Activated CD4-positive, alpha-beta T cell treated with anti-CD3 and anti-CD28 coated beads, Interleukin-2, amount 10 ng/mL, durations not matched to agents 7 days and 5 days (primary cell): ENCODE measurements at places on chromosomes 6 and 20. TPM values are rescaled to one million over a fixed set of nuclear protein-coding genes. Genes with fewer than 3 reads are reported as not detected.

GRCh38 chr6:156953479-156954146 lies 176.4 kb downstream of the ARID1B start:
- peak; percentile 69 for DNase-seq

- DNase-seq = no peak
Observed at GRCh38 chr6:24019393-24019792, 106.6 kb upstream of the NRSN1 start.

DNA sequence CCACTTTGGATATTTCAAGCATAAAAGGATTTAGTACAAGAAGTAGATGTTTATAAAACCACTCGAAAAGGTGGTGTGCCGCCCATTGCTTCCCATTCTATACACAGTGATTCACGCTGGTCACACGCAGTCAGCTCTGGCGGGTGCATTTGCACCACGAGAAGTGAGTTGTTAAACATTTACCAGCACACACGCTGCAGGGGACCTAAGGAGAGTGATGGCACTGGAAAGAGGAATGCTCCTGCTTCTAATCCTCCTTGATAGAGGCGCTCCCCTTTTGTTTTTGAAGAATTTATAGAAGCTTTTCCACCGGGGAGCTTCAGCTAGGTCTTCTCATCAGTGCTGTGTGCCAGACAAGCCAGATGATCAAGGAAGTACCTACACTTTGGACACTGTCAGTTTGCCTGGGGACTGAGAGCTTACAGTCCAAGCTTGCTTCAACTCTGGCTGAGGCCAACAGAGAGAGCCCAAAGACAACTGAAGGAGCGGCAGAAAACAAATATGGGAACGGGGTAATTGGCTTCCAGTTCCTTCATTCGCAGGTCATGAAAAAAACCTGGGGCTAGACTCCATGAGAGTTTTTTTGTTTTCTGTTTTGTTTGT lies 31.2 kb downstream of the MUC22 start:
- DNase-seq = no peak

DNA sequence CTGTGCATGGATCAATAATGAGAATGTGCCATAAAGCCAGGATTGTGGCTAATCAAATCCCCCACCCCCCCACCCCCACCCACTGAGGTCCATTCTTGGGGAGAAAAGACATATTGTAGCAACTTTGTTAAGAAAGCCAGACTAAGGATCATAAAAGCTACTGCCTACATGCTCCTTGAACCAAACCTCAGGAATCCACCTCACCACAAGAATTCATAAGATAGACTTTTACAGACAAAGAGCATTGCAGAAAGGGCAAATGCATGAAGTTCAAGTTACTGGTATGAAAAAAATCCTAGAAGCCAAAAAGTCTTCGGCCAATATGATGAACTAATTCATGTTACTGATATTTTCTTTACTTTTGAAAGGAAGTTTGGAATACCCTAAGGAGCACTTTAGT lies 187.9 kb upstream of the ARID1B start:
- DNase-seq = no peak

DNA sequence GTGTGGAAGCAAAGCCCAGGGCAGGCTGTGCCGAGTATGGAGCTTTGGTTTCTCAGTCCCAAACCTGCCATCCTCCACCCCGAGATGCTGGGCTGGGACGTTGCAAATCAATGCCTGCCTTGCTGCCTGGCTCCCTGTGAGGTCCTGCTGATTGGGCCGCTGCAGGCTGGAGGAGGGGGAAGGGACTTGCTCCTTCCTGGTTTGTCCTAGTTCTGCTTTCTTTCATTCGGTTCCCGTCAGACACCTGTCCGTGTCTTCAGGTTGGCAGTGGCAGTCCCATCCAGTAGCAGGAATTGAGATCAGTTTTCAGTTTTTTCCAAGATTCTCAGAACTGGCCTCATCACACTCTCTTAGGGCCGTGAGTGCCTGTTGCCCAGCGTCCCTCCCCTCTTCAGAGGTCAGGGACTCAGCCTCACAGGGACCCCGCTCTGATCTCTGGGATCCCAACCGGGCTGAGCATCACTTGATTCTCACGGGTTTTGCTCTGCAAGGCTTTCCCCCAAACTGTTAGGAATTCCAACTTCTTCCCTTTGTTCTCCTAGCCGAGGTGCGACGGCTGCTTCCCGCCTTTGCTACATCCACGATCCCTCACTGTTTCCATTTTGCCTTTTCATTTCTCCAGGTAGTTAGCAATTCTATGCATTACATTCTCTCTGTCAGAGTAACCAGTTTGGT lies 24.2 kb upstream of the TAGAP start:
- no peak for DNase-seq

CRISP3 gene
- total RNA-seq = not detected

DNA sequence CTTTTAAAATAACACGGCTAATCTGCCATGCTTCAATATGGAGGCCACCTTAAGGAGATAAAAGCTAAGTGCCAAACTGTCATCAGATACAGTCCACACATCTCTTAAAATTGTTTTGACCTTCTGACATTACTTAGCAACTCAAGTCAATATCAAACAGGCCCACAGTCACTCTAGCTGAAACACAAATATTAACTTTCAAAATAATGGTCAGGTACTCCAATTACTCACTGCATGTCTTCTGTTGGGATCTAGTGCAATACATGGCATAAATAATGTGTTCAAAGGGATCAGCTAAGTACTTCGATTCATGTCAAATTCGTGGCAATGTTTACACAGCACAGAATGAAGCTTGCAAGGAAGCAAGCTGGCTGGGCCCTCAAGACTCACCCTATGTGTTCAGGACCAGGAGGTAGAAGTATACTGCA lies 133.9 kb upstream of the BEND6 start:
- DNase-seq = no peak

DNA sequence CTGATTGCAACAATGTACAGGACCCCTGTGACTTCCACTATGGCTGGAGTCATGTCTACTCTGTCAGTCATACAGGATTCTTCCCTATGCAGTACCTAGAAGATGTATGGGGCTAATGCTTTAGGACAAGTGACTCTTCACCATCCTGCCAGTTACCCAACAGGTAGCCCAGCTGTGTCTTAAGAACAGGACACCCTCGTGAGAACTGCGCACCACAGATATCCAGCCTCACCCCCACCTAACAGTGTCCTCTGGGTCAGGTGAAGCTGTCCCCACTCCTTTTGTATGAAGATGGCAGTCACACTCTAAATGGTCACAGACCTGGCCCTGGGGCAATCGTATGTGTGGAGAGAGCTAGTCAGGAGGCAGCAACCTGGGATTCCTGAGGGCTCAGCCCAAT lies 191.6 kb downstream of the C6orf118 start:
- DNase-seq = no peak

PARD6B gene
- 4.4 TPM for total RNA-seq

- DNase-seq = no peak
Observed at GRCh38 chr6:132725947-132726607, 12.2 kb upstream of the VNN1 start.

- no peak for DNase-seq
Observed at GRCh38 chr6:4844108-4844507, 67.9 kb downstream of the CDYL start.

ANKEF1 gene
- total RNA-seq = 8.7 TPM

DNA sequence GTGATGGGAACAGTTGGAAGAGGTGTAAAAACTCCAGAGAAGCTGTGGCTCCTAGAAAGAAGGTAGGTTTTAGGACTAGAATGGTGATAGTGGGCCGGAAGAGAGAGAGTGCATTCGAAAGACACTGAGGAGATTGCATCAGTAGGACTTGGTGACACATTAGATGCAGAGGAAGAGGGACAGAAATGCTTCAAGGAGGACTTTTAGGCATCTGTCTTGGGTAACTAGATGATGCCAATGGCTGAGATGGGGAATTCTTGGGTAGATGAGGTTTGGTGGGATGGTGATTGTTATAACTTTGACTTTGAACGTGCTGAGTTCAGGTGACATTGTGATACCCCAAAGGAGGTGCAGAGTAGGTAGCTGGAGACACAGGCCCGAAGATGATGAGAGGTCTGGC lies 196.5 kb downstream of the GMPR start:
- no peak for DNase-seq

C20orf204 gene
- total RNA-seq = 3.5 TPM

APOM gene
- total RNA-seq = 3.9 TPM

DNA sequence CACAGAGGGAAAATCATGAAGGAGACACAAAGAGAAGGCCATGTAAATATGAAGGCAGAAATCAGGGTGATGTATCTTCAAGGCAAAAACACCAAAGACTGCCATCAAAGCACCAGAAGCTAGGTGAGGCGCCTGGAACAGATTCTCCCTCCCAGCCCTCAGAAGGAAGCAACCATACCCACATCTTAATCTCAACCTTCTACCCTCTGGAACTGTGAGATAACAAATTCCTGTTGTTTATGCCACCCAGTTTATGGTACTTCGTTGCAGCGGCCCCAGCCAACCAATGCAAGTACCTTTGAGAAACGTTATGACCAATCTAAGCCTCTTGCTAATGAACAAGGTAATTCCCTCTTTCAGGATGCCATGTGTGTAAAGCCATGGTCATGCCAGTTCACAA lies 66.2 kb upstream of the STXBP5 start:
- DNase-seq = no peak

- no peak for DNase-seq
Observed at GRCh38 chr20:3755814-3756480, 11.6 kb downstream of the ADISSP start.

- DNase-seq = no peak
Observed at GRCh38 chr6:126475449-126475848, 135.5 kb downstream of the CENPW start.

ABCC10 gene
- total RNA-seq = 47.1 TPM

DNA sequence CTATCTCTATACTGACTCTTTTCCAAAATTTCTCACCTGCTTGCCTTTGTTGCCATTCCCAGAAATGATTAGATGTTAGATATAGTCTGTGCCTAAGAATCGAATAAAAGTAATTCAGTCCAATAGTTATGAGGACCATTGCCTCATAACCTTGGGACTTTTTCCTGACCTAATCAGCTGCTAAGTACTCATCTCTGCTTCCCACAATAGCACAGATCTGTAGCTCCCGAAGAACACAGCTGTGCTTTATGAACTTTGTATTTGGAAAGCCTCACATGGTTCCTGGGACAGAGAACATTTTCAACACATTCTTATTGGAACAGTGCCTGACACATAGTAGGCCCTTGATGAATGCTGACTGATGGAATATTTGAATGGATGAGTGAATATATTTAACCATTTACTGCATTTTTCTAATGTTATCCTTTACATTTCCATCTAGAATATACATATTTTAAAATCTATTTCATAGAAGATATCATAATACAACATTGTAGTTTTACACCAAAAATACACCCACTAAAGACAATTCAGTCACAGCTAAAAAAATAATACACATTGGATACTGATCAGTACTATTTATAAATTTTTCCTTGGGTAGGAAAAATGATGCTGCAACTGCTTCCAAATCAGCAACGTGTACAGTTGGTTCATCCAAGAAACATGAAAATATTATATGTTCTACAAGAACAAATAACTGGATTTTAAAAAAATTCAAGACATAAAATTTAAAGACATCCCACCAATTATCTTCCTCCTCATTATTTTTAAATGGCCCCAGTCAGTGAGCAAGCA lies 53.9 kb downstream of the HS3ST5 start:
- no peak for DNase-seq

DNA sequence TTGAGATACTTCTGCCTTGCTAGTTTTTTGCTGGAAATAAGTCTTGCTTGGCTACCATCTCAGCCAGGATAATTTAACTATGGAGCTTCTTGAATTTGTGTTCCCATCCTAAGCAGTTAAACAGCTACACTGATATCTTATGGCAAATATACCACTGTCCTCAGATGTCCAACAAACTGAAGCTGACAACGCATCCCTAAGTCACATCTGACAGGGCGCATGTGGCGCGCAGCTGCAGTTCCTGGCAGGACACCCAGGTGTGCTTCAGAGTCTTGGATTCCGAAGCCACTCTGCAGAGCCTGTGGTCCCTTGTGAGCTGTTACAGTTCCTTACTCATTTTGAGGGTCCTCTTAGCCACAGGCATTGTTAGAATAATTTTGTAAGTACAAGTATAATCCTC lies 127.9 kb downstream of the WDR27 start:
- DNase-seq = no peak

B3GALT4 gene
- 18.3 TPM for total RNA-seq

GRCh38 chr20:40186826-40187225 lies 502.2 kb downstream of the MAFB start:
- DNase-seq = no peak

OR2H2 gene
- total RNA-seq = not detected

DYNLT1 gene
- 81.4 TPM for total RNA-seq

GRCh38 chr6:154878871-154879491 lies 116.1 kb upstream of the TIAM2 start:
- no peak for DNase-seq

- no peak for DNase-seq
Observed at GRCh38 chr6:113434641-113435040, 422.5 kb upstream of the MARCKS start.

GRCh38 chr20:64133951-64134407 lies 26.6 kb upstream of the NPBWR2 start:
- no peak for DNase-seq

GRCh38 chr6:63510353-63510686 lies 62.0 kb upstream of the LOC128125822 start:
- no peak for DNase-seq

- no peak for DNase-seq
Observed at GRCh38 chr6:102298051-102298450, 904.5 kb downstream of the GRIK2 start.

ESR1 gene
- 1.00 TPM for total RNA-seq

DNA sequence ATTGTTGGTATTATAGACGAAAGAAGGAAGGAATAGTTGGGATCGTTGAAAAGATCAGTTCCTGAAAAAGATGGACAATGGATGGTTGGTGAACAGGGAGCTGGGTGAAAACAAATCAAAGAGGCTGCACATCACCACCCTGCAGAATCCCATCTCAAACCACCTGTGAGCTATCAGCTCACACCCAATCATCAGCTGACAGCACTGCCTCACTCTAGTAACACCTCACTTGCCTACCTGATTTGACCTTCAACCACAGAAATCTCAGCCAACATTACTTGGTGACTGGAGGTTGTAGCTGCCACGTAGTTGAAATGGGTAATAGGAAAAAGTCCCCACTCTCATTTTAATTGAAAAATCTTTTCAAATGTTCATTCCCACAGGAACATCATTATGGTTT lies 101.8 kb upstream of the DST start:
- DNase-seq = no peak

DNA sequence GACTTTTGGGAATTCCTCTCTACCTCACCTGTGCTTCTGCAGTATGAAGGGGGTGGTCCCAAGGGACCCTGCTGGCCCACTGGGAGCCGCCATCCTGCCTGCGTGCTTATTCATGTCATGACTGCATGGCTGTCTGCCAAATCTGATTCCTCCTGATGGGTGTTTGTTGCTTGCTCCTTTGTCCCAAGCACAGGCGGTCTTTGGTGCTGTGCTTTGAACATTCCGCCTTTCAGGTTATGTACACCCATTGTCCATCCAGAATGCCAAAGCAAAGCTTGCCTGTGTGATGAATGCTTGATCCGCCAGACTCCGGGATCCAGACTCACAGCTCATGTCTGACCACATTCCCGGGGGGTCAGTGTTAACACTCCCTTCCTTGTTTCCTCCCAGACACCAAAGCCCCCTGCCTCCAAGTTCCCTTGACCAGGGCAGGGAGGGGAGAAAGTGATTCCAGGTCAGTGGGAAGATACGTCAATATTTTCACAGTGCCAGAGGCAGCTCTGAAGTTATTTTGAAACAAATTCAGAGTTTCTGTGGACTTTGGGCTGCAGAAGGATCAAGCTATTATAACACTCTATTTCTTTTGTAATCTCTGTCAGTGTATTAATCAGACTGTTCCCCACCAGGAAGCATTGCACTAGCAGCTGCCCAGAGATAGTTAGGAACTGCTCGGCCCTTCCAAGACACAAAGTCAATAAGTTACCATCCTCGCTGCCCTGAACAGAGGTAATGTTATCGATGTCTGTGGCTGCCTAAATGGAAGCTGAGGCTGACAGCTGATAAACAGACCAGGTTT lies 9.5 kb downstream of the DAAM2 start:
- no peak for DNase-seq

SLC17A2 gene
- not detected for total RNA-seq

SLC17A9 gene
- total RNA-seq = 11.6 TPM
